CD8-positive, alpha-beta memory T cell (primary cell): ENCODE measurements at places on chromosomes 12 and 14. TPM values are rescaled to one million over a fixed set of nuclear protein-coding genes. Genes with fewer than 3 reads are reported as not detected.

The KRT72 gene
- not detected for total RNA-seq

GRCh38 chr12:66111605-66112004, 18.9 kb downstream of the LLPH start:
- no peak overlapping the region for H3K27ac ChIP-seq
- H3K4me3 ChIP-seq: no peak overlapping the region
- DNase-seq: no peak
- no peaks in the 10 kb centered on the region for H3K27me3 ChIP-seq
- H3K36me3 ChIP-seq: no peaks in the 10 kb centered on the region

DNA sequence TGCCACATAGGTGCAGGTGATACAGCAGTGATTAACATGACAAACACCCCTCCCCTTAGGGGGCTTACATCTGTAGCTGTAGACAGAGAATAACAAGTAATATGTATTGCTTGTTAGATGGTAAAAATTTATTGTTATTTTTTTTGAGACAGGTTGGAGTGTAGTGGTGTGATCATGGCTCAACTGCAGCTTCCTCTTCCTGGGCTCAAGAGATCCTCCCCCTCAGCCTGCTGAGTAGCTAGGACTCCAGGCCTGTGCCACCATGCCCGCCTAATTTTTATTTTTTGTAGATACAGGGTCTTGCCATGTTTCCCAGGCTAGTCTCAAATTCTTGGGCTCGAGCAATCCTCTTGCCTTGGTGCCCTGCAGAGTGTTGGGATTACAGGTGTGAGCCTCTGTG, 19.8 kb downstream of the DIP2B start:
- H3K4me1 ChIP-seq: peaks cover 36% of the 10 kb centered on the region
- DNase-seq: no peak
- no peak overlapping the region for H3K4me3 ChIP-seq
- H3K27ac ChIP-seq: no peak overlapping the region
- no peaks in the 10 kb centered on the region for H3K36me3 ChIP-seq

DNA sequence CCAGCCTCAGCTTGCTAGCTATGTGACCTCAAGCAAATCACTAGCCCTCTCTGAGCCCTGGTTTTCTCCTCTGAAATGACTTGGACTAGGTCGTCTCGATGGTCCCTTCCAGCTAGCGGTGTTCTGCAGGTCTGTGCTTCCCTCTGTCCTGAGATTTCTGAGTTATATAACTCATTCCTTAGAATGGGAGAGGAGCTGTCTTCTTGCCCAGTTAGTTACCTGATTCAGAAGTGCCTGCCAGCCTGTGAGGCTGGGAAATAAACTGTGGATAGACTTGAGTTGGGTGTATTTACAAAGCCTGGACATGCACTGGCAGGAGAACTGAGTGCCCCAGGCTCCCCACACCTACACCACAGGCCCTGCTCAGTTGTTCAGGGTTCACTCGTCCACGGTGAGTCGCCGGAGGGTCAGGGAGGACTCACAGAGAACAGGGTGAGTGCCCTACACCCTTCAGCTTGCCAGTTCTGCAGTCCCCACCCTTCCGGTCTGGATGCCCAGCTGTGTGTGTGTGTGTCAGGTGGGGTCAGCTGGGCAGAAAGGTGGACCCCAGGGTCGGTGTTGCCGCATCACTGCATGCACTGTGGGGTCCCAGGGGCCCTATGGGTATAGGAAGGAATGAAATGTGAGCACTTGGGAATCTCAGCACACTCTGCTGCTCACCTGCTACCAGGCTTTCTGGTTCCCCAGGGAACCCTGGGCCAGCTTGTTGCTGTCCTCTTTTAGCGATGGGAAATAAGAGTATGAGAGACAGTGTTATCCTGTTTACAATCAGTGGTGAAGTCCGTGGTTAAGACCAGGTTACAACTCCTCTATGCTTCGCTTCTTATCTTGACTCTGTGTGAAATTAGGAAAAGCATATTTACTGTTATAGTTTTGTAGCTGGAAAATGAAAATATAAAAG, 348.2 kb downstream of the DPF3 start:
- no peaks in the 10 kb centered on the region for H3K27me3 ChIP-seq
- H3K4me1 ChIP-seq: no peaks in the 10 kb centered on the region
- H3K4me3 ChIP-seq: no peak overlapping the region
- no peak for DNase-seq
- H3K27ac ChIP-seq: no peak overlapping the region
- H3K36me3 ChIP-seq: no peaks in the 10 kb centered on the region
